B cell (primary cell): ENCODE measurements at places on chromosomes 7 and 10. TPM values are rescaled to one million over a fixed set of nuclear protein-coding genes. Genes with fewer than 3 reads are reported as not detected.
A peak's percentile ranks its signal among the peaks of the same experiment; 100 is the strongest.

Gene FAM25G
- total RNA-seq = not detected in 2 replicates

Gene FFAR4
- total RNA-seq = not detected in 2 replicates

Gene FANK1
- 0.75 TPM in 1 of 2 replicates, not detected in the other for total RNA-seq

Gene MSMB
- not detected in 2 replicates for total RNA-seq

Gene SUGCT
- total RNA-seq = 0.86 and 2.6 TPM in 2 replicates

Gene INTS15
- 57.1 and 57.8 TPM in 2 replicates for total RNA-seq

Gene NEBL
- not detected in 2 replicates for total RNA-seq

Gene POLL
- total RNA-seq = 46.7 TPM in 2 replicates

Gene SEMA3E
- total RNA-seq = not detected in 2 replicates

Gene CEP55
- 0.19 and 0.27 TPM in 2 replicates for total RNA-seq

DNA sequence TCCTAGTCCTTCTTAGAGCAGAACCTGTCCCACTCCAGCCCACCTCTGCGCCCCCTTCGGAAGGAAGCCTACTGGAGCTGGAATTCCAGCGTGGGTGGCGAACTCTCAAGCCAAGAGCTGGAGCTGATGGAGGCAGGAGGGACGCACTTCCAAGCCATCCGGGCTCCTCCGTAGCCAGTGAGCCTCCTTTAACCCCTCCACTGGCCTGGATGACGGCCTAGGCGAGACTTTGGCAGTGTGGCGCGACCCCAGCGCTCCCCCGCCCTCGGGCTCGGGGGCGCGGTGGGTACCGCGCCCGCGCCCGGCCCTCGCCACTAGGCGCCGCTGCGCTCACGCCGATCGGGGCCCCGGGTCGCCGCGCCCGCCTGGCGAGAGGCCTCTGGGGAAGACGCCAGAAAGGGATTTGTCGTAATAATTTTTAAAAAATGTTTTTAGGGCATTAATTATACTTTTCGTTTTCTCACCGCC is 5.1 kb upstream of the EMX2 start:
- H3K27ac ChIP-seq = no peak overlapping the region
- H3K4me1 ChIP-seq = peaks cover 3% of the 10 kb centered on the region
- H3K27me3 ChIP-seq = peaks cover 35% of the 10 kb centered on the region
- DNase-seq = no peak

GRCh38 chr7:17556247-17556956 is 257.9 kb downstream of the AHR start:
- H3K27me3 ChIP-seq = no peaks in the 10 kb centered on the region
- H3K36me3 ChIP-seq = no peaks in the 10 kb centered on the region
- no peaks in the 10 kb centered on the region for H3K4me1 ChIP-seq
- H3K4me3 ChIP-seq = no peak overlapping the region
- no peak overlapping the region for H3K27ac ChIP-seq

DNA sequence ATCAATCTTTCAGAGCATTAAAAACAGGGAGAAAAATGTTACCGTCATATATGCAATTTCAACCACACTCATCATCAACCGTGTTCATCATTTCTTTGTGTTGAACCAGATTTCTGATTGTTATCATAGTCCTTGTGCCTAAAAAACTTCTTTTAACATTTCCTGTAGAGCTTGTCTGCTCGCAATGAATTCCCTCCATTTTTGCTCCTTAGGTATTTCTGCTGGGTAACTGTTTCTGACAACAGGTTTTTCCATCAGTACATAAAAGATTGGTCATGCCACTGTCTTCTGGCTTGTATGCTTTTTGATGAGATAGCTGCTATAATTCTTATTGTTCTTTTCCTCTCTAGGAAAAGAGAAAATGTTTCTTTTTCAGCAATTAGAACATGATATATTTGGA is 8.6 kb upstream of the RBM33 start:
- H3K4me3 ChIP-seq = no peak overlapping the region
- H3K27ac ChIP-seq = no peak overlapping the region
- H3K36me3 ChIP-seq = no peaks in the 10 kb centered on the region

GRCh38 chr7:148835854-148836253 is 48.2 kb downstream of the EZH2 start:
- no peak overlapping the region for H3K4me3 ChIP-seq
- no peak for DNase-seq
- H3K4me1 ChIP-seq = peaks cover 6% of the 10 kb centered on the region
- no peak overlapping the region for H3K27ac ChIP-seq
- H3K36me3 ChIP-seq = no peaks in the 10 kb centered on the region

GRCh38 chr10:6236349-6237198 is 33.8 kb downstream of the PFKFB3 start:
- H3K4me1 ChIP-seq = no peaks in the 10 kb centered on the region
- H3K36me3 ChIP-seq = peaks cover 26% of the 10 kb centered on the region
- no peak overlapping the region for H3K4me3 ChIP-seq
- H3K27ac ChIP-seq = no peak overlapping the region
- DNase-seq = no peak

- H3K27ac ChIP-seq = no peak overlapping the region
- DNase-seq = no peak
- H3K4me3 ChIP-seq = peak overlapping the region; percentile 47
- peaks cover 69% of the 10 kb centered on the region for H3K27me3 ChIP-seq
- H3K36me3 ChIP-seq = no peaks in the 10 kb centered on the region
Measured at GRCh38 chr7:23469961-23470250, 385 bp downstream of the IGF2BP3 start.

DNA sequence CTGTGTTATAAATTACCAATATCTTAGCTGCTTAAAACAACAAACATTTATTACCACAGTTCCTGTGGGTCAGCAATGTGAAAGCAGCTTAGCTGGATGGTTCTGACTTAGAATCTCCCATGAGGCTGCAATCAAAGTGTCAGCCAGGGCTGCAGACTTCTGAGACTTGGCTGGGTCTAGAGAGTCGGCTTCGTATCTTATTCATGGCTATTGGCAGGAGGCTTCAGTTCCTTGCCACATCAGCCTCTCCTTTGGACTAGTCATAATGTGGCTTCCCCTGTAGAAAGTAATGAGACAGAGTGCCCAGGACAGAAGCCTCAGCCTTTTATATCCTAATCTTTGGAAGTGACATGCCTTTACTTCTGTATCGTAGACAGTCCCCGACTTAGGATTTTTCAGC is 27.3 kb downstream of the RALA start:
- no peaks in the 10 kb centered on the region for H3K27me3 ChIP-seq
- no peak for DNase-seq
- H3K27ac ChIP-seq = no peak overlapping the region
- H3K36me3 ChIP-seq = no peaks in the 10 kb centered on the region
- H3K4me1 ChIP-seq = no peaks in the 10 kb centered on the region

- no peaks in the 10 kb centered on the region for H3K4me1 ChIP-seq
- H3K27ac ChIP-seq = no peak overlapping the region
- no peak for DNase-seq
- H3K36me3 ChIP-seq = no peaks in the 10 kb centered on the region
- no peak overlapping the region for H3K4me3 ChIP-seq
Measured at GRCh38 chr10:82811621-82812020, 936.6 kb downstream of the NRG3 start.

- no peak for DNase-seq
- H3K27ac ChIP-seq = no peak overlapping the region
Measured at GRCh38 chr10:121294630-121295029, 303.6 kb downstream of the FGFR2 start.

DNA sequence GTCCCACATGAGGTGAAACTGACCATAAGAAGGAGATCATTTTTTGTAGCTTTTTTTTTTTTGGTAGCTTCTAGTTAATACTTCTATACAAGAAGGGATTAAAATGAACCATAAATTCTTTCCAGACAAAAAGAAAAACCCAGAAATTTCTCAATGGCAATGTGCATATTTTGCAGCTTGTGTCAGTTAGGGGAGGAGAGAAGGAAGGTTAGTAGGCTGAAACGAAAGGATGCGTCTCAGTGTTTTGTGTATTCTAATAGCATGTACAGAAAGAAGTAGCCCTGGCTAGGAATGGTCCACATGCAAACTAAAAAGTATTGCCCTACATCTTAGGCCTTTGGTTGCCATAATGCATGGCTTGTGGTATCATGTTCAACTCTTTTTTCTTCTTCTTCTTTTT is 90.6 kb downstream of the CACNB2 start:
- no peak overlapping the region for H3K27ac ChIP-seq
- DNase-seq = no peak
- no peaks in the 10 kb centered on the region for H3K36me3 ChIP-seq
- no peaks in the 10 kb centered on the region for H3K27me3 ChIP-seq
- H3K4me1 ChIP-seq = no peaks in the 10 kb centered on the region

- no peaks in the 10 kb centered on the region for H3K27me3 ChIP-seq
- H3K36me3 ChIP-seq = no peaks in the 10 kb centered on the region
- DNase-seq = no peak
- H3K4me1 ChIP-seq = no peaks in the 10 kb centered on the region
- no peak overlapping the region for H3K4me3 ChIP-seq
Measured at GRCh38 chr7:4998910-4999309, 39.9 kb upstream of the MMD2 start.

DNA sequence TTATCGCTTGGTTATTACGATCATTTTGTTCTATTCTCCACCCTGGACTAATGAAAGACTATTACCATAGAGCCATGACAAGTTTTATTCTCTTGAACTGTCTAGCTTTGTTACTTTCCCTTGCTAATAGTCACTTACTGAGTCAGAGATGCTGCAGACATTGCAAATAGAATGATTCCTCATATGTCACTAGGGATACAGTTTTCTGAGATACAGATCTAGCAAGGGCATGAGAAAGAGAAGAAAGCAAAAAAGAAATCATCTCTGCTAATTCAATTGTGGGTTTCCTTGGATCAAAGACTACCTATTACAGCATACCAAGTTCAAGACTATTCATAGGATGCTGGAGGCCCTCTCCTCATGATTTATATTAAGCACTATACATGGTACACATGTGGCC is 204.3 kb downstream of the MBL2 start:
- H3K4me1 ChIP-seq = no peaks in the 10 kb centered on the region
- H3K27ac ChIP-seq = no peak overlapping the region
- no peak for DNase-seq

DNA sequence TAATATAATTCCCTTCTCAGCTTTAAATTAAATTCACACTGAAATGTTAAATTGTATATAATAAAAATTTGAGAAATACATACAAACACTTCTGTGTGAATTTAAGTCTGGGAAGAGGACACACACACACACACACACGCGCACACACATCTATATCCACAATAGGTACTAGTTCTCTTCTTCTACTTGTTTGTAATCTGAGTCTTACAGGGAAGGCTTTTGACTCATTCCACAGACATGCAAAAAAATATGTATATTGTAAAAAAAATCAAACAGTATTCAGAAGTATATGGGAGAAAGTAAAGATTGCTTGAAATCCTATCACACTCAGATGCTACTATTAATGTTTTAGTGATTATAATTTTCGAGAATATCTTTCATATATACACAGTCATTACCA is 276.2 kb downstream of the MDFIC start:
- no peak for DNase-seq
- no peak overlapping the region for H3K27ac ChIP-seq
- no peaks in the 10 kb centered on the region for H3K36me3 ChIP-seq
- H3K4me3 ChIP-seq = no peak overlapping the region

DNA sequence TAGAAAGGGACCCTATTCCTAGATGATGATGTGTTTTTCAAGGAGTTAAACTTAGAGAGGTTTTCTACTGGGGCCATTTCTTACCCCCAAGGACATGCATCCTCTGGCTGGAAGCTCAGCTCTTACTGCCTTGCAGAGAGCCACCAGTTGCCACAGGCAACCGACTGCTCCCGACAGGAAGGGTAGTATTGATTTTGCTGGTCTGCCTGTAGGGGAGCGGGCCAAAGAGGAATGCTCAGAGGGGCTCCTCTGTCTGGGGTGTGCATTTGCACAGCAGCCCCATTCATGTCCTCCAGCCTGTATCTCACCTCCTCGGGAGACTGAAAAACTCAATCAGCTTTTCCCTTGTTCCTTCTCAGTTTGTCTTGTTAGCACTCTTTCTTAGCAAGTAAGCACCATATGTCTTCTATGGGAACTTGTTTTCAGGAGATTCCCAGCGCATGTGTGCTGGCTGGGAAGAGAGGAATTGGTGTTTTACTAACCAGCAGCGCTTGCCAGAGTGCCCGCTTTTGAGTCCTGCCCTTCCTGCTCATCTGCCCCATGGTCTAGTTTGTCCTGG is 739.0 kb upstream of the GALNT17 start:
- H3K4me3 ChIP-seq = no peak overlapping the region
- no peaks in the 10 kb centered on the region for H3K4me1 ChIP-seq
- no peaks in the 10 kb centered on the region for H3K36me3 ChIP-seq
- DNase-seq = no peak
- no peaks in the 10 kb centered on the region for H3K27me3 ChIP-seq

DNA sequence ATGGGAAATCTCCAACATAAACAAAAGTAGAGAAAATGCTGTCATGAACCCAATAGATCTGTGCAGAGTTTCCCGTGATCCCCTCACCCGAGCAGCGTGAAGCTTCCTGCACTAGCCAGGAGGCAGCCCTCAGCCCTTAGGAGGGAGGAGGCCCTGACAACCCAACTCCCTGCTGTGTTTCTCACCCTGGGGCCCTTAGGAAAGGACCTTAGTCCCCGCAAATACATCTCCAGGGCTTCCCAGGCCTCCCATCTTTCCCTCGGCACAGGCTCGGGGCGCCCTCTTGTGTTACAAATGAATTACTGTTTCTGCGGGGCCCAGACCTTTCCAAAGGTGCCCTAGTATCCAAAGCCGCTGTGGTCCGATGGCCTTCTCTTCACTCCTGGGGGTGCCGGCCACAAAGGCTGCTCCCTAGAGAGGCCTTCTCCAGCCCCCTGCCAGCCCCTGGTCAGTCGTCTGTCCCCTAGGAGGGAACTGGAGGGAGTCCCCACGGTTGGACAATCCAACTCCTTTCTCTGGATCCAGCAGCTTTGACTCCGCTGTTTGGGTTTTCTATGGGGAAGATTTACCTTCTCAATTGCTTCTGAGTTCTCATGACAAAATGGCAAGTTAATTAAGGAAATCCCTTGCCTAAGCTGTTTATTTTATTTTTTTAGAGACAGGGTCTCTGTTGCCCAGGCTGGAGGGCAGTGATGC is 49.9 kb upstream of the SH2B2 start:
- H3K27ac ChIP-seq = no peak overlapping the region
- DNase-seq = peak; percentile 69
- no peaks in the 10 kb centered on the region for H3K36me3 ChIP-seq
- no peak overlapping the region for H3K4me3 ChIP-seq

GRCh38 chr7:148394582-148394981 is 196.0 kb upstream of the C7orf33 start:
- no peak overlapping the region for H3K27ac ChIP-seq
- H3K27me3 ChIP-seq = no peaks in the 10 kb centered on the region
- H3K4me3 ChIP-seq = no peak overlapping the region
- H3K36me3 ChIP-seq = no peaks in the 10 kb centered on the region

- no peaks in the 10 kb centered on the region for H3K27me3 ChIP-seq
- H3K4me3 ChIP-seq = no peak overlapping the region
- DNase-seq = no peak
- no peaks in the 10 kb centered on the region for H3K4me1 ChIP-seq
Measured at GRCh38 chr10:26384600-26384999, 53.5 kb upstream of the APBB1IP start.

GRCh38 chr10:104424719-104425118 is 71.1 kb downstream of the CFAP58 start:
- no peaks in the 10 kb centered on the region for H3K27me3 ChIP-seq
- DNase-seq = no peak
- H3K4me3 ChIP-seq = no peak overlapping the region
- H3K27ac ChIP-seq = no peak overlapping the region
- no peaks in the 10 kb centered on the region for H3K36me3 ChIP-seq
- H3K4me1 ChIP-seq = no peaks in the 10 kb centered on the region

GRCh38 chr10:132420469-132420980 is 23.5 kb downstream of the PWWP2B start:
- H3K27ac ChIP-seq = peak overlapping the region; percentile 92
- H3K4me3 ChIP-seq = no peak overlapping the region
- H3K27me3 ChIP-seq = no peaks in the 10 kb centered on the region
- peak; percentile 71 for DNase-seq
- H3K36me3 ChIP-seq = no peaks in the 10 kb centered on the region
